ENCODE measurements at places on chromosomes 12 and 14.

DNA sequence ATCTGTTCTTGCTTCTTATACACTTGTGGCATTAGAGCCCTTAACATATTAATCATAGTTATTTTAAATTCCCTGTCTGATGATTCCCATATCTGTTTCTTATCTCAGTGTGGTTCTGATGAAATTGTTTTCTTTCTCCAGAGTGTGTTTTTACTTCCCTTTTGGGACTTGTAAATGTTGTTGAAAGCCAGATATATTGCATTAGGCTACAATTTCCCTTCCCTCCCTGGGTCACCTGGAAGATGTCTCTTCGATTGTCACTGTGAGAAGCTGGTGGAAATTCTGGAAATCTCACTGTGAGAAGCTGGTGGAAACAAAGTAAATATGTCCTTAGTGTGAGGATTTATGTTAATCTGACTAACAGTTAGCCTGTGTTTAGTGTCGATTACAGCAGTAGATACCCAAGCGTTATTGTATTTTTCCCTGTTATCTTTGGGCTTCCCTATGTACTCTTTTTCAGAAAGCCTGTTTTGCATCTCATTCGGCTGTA lies 717.3 kb downstream of the TRHDE start:
- no peak for DNase-seq

DNA sequence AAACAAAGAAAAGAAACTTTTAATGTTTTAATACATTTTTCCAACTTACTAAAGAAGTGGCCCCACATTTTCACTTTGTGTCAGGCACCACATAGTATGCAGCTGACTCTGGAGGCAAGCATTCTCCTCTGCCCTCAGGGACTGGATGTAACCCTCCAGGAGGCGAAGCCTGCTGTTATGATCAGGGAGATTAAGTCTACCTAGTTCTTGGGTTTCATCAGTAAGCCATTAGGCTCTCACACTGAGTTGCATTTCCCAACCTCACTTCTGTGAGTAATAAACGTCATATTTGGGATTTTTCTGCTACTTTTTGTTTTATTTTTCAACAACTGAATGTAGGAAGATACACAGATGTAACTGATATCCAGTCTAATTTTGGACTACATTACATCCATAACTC lies 101.2 kb upstream of the LRFN5 start:
- no peak for DNase-seq

DNA sequence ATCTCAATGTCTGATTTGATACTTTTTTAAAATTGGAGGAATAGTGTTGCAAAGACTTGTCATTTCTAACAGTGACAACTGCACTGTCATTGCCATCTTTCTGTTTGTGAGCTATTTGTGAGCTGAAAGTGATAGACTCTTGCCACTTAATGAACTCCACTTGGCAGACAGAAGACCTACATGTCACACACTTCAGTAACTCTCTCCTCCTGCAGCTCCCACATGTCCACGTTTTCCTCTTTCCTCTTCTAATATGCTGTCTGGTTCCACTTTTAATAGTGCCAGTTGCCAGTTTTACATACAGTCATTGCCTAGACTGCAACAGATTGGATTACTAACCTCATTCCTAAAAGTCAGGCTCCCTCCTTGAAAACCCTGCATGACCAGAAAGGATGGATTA lies 121.5 kb downstream of the CAPZA3 start:
- DNase-seq: no peak

GRCh38 chr12:104828015-104828414 lies 130.1 kb downstream of the SLC41A2 start:
- no peak for DNase-seq

- DNase-seq: no peak
Observed at GRCh38 chr14:91387951-91388381, 29.7 kb downstream of the CCDC88C start.

GRCh38 chr12:96233939-96234461 lies 39.8 kb downstream of the ELK3 start:
- no peak for DNase-seq

DNA sequence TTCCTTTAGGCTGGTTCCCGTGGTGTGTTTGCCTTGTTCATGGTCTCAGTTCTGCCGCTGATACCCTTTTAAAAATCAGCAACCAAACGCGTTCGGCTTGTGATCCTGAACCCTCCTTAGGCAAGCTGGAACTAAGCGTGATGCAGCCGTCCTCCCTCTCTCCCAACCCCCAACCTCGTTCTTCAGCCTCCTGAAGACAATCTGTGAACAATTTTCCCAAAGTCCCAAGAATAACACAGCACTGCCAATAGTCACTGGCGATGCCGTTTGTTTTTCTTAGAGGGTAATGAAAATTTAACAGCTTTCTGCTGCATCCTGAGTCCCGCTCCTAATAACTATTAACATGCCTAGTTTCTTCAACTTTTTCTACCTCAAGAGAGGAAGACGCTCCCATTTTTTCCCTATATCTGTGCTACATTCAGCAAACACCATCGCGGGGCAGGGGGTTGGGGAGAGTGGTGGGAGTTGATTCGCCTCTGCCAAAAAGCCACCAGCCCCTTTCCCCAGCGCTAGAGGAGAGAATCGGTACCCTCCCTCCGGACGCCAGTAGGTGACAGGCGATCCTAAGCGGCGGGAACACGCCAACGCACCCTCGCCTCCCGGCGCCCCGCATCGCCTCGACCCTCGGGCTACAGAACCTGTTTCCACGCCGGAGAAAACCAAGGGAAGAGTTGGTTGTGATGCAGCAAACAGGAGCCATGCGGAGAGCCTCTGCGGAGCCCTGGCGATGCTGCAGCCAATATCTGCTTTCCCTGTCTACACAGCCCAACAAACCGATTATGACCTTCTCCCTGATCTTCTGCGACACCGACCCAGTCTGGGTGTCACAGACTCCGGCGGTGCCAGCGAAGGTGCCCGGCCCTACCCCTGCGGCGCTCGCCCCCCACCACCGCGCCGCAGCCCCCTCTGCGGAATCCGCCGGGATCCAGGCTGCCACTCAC lies 752 bp downstream of the PRICKLE1 start:
- no peak for DNase-seq

- no peak for DNase-seq
Observed at GRCh38 chr12:13887779-13888388, 93.5 kb downstream of the GRIN2B start.

DNA sequence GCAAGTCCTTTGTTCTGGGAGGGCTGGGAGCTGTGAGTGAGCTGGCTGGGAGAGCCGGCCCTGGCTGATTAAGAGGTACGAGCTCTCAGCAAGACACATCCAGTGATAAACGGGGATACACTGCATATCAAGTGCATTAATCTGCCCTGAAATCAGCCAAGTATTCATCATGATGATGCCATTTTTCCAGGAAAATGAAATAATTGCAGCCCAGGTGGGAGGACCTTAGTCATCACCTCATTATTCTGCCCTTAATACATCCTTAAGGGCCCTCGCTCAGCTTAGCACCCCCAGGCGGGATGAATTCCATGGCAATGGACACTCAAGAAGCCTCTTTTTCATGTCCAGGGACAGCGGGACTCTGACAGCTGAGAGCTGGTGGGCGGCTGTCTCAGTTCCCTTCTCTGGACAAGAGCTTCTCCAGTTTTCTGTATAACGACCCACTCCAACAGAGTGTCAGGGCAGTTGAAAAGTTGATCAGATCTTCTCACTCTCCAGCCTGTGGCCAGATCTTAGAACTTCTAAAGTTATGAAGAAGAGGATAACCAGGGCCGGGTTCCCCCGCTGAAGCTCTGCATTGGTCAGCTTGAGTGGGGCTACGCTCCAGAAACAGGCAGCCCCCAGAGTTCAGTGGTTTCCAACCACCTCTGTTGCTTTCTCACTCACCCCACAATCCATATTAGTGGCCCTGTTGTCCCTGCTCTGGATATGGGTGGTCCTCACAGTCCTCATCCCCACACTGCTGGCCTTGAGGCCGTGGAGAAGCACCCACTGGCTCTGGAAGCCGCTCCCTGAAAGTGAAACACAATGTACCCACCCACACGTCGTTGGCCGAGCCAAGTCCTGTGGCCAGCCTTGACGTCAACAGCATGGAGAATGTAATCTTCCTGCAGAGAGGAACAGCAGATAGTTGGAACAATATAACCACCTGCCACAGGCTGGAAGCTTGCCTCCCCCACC lies 306.2 kb upstream of the DIO3 start:
- no peak for DNase-seq

DNA sequence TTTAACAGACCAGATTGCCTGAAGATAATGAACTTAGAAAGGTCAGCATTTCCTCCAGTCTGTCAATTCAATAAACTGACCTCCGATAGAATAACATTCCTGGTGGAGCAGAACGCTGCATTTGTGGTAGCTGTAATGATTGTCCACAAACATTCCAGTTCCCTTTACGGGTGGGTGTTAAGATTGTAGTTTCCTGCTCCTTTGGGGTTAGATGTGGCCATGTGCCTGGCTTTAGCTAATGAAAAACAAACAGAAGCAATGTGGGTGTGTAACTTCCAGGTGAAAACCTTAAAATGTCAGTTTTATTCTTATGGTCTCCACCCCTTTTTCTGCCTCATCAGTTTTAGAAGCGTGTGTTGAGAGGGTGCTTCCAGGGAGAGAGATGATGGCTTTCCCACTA lies 217.3 kb upstream of the CRY1 start:
- DNase-seq: no peak

DNA sequence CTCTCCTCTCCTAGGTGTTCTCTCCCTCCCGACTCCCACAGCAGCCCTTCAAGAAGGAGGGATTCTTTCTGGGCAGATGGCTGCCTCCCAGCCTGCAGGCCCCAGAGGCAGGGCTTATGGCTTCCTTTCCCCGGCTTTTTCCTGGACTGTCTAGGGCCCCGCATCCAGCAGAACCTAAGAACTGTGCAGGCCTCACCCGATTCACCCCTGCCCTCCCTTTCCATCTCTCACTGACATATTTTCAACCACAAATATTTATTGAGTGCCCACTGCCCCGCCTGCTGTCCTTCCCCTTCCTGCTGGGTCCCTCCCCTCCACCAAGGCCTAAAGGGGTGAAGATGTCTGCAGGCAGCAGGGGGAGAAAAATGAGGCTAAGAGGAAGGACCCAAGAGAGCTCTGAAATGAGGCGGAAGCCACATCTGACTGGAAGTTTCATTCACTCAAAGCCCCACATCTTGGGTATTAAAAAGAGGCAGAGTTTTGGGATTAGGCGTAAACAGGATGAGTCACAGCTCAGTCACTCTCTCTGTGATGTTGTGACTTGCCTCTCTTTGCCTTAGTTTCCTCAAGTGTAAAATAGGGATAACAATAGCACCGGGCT lies 2.9 kb downstream of the SCNN1A start:
- no peak for DNase-seq

GRCh38 chr14:70366911-70367310 lies 7.4 kb upstream of the COX16 start:
- no peak for DNase-seq

GRCh38 chr14:73026243-73026844 lies 562 bp downstream of the ZFYVE1 start:
- DNase-seq: no peak

DNA sequence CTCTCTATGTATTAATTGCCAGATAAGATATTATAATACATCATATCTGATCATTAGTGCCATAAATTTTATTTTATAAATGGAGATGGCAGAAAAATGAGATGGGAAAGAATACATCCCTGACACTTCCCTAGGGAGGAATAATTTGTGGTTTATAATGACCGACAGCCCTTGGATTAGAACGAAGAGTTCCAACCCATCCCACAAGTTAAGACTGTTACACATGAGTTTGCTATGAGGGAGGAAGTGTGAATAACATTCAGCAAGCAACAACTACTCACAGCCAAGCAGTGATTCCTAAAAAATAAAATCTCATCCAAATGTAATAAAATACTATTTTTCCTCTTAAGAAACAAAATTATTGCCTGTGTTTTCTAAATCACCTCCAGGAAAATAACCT lies 299.0 kb downstream of the CCDC91 start:
- no peak for DNase-seq

- DNase-seq: no peak
Observed at GRCh38 chr12:119181202-119181601, 2.5 kb downstream of the HSPB8 start.

- DNase-seq: peak; percentile 45
Observed at GRCh38 chr14:69464829-69465228, 19.7 kb upstream of the PLEKHD1 start.

- DNase-seq: no peak
Observed at GRCh38 chr14:51604073-51604472, 47.6 kb upstream of the FRMD6 start.

GRCh38 chr12:83224012-83224411 lies 537.3 kb downstream of the TMTC2 start:
- no peak for DNase-seq

GRCh38 chr14:84361476-84361875 lies 1168.5 kb upstream of the FLRT2 start:
- no peak for DNase-seq

DNA sequence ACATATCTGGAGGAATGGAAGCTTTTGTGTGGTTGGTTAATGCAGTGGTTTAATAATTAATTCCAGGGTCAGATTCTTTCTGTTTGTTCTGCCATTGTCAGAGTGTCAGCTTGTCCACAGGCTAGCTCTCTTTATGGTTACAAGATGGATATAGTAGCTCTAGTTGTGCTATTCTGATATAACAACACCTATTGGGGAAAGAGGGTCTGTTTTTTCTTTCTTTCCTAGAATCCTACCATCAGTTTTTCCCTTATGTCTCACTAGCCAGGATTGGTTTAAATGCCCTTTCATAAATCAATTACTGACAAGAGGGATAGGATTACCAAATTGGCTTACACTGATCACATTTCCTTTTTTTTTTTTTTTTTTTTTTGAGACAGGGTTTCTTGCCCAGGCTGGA lies 27.8 kb downstream of the CNOT2 start:
- no peak for DNase-seq

GRCh38 chr14:87883750-87884149 lies 109.2 kb downstream of the GALC start:
- no peak for DNase-seq

DNA sequence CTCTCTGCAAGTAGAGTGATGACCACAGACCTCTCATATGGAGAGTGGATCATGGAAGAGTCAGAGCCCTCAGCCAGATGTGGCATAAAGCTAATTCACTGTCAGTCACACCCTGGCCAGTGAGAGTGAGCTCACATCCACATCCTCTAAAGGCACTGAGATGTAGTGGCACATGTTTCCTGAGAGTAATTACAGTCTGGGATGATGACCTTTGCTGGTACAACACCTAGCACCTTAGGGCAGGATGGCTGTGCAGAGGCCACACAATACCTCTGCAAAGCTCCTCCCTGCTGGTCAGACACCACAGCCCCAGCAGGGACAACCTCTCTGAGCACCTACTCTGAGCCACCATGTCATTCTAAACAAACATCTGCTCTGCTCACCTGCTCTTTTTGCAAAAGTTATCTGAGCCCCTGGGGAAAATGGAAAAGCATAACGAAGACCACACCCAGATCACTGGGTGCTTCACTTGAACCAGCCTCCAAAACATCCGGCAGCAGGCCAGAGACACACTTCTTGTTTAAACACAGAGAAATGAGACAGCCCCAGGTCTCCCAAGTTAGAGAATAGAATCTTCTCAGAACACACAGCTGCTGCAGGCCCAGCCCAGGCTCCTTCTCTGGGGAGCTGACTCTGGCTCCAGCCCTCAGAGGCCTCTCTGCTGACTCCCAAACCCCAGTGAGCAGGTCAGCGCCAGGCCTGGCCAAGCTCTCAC lies 30.3 kb downstream of the PITPNM2 start:
- DNase-seq: no peak

- DNase-seq: no peak
Observed at GRCh38 chr14:69941768-69942742, 62.8 kb downstream of the SMOC1 start.

GRCh38 chr14:80587096-80587724 lies 354.3 kb downstream of the CEP128 start:
- DNase-seq: no peak

- no peak for DNase-seq
Observed at GRCh38 chr12:15846887-15847286, 35.3 kb upstream of the STRAP start.

GRCh38 chr12:6752167-6752920 lies 597 bp downstream of the MLF2 start:
- DNase-seq: no peak

Measured in brain pericyte (primary cell).